ENCODE measurements at places on chromosomes 13 and 19.

DNA sequence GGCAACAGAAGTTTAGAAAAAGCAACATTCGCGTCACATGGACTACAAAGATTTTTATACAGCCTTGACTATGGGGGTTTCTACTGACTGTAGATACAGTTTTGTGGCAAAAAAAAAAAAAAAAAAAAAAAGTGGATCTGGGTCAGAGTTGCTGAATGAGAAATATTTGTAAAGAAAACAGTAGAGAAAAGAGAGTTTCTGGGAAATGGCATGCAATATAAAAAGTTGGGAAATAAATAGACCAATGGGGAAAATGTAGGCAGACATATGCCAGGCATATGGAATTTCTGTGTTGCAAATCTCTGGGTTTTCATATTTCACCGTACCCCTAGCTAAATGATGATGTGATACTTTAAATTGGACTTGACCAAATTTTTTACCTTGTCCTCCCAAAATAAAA lies 315.3 kb downstream of the EFNB2 start:
- no peak for DNase-seq

- no peak for DNase-seq
Observed at GRCh38 chr19:1647501-1648458, 4.6 kb downstream of the TCF3 start.

- DNase-seq: no peak
Observed at GRCh38 chr13:79724348-79725103, 243.6 kb downstream of the NDFIP2 start.

DNA sequence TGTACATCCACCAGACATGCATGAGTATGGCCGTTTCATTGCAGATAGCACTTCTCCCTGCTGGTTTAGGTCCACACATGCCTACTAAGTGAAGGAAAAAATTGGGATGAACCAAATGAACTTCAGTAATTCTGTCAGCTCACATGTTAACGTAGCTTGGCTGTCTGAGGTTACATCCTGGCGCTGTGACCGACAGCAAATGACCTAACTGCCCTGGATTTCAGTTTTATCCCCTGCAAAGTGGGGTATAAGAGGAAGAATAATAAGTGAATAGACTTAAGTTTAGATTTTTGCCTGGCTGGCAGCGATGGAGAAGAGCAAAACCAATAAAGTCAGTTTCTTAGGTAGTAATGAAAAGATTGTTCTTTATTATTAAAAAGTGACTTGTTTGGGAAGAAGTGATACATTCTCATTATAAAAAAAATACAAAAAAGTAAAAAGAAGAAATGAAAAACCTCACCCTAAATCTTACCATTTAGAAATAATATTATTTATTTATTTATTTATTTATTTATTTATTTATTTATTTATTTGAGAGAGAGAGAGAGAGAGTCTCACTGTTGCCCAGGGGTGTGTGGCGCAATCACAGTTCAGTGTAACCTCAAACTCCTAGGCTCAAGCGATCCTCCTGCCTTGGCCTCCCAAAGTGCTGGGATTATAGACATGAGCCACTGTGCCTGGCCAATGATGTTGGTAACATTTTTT lies 4.2 kb upstream of the RNF113B start:
- no peak for DNase-seq

- DNase-seq: peak; percentile 36
Observed at GRCh38 chr19:15452111-15453047, 2.6 kb upstream of the WIZ start.

GRCh38 chr19:45575216-45575615 lies 9.4 kb downstream of the OPA3 start:
- DNase-seq: no peak

DNA sequence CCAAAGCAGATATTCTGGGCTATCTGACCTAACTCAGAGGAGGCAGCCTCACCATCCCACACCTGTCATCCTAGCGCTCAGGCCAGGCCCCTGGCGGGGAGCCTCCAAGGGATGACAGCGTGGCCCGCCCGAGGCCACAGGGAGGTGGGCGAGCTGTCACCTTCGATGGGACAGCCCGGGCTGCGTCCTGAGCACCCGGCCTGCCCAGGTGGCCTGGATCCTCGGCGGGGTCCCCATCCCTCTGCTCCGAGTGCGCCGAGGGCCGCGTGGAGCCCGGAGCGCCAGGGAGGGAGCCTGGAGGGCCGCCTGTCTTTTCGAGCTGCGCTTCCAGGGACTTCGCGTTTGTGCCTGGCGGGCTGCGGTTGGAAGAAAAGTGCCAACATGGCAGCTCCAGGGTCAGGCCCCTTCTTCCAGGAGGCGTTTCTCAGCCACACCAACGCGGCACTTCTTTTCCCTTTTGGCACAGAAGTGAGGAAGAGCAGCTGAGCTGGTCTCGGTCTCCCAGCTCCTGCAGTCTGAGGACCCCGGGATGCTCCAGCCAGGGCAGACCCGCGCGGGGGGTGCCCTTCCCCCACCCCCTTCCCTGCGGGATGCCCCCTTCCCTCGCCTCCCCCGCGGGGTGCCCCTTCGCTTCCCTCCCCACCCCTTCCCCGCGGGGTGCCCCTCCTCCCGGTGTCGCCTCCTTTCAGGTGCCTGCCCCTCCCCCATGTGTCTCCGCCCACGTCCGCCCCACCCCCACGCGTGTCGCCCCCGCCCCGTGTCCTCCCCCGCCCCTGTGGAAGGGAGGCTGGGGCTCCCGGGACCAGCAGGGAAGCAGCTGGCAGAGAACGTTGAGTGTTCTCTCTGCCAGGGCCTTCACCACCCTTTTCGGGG lies 42.3 kb downstream of the GJA3 start:
- peak; percentile 41 for DNase-seq

- no peak for DNase-seq
Observed at GRCh38 chr13:101799196-101799595, 346.7 kb downstream of the ITGBL1 start.

- no peak for DNase-seq
Observed at GRCh38 chr13:107295416-107296140, 727.6 kb upstream of the ARGLU1 start.

DNA sequence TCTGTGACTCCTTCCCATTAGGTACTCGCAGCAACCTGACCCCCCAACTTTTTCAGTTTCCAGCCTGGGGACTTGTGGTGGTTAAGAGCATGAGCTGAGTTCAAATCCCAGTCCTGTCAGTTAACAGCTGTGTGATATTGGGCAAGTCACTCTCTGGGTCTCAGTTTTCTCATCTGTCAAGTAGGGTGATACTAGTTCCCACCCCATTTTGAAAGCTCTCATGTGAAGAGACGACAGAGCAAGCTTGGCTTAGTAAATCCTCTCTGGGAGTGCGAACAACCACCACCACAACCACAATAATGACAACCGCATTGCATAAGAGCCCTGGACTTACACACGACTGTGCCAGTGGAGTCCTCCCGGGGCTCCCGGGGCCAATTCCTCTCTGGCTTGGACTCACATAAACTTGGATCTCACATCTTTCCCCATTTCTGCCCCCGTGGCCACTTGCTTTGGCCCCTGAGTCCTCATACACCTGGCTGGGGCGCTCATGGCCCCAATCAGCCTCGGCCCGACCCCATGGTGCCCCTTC lies 454 bp downstream of the BLVRB start:
- DNase-seq: no peak

DNA sequence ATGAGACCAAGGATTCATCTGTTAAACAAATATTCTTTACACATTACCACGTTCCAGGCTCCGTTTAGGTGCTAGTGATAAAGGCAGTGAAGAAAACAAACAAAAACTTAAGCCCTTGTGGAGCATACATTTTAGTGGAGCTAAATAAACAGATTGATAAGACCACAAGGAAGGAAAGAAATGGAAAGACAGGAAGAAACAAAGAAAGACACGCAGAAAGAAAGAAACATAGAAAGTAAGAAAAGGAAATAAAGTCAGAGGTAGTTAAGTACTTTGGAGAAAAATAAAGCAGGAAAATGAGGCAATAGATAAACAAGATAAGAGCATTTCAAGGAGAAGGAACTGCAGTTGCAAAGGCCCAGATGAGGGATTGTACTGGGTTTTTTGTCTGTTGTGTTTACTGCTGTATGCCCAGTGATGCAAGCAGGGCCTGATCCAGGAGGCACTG lies 998 bp downstream of the NFKBIB start:
- no peak for DNase-seq

DNA sequence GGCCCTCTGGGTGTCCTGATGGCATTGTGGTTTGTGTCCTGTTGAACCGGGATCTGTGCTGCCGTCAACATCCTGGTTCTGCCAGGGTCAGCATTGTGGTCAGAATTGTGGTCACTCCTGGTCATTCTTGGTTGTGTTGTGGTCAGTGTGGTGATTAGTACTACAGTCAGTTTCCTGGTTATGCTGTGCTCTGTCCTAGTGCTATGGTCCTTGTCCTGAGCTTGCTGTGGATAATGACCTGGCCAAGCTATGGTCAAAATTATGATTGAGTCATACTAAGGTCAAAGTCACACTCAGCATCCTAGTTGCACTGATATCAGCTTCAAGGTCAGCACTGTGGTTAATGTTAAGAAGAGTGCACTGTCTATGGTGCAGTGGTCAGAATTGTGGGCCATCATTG lies 4.5 kb upstream of the OLFM2 start:
- no peak for DNase-seq

DNA sequence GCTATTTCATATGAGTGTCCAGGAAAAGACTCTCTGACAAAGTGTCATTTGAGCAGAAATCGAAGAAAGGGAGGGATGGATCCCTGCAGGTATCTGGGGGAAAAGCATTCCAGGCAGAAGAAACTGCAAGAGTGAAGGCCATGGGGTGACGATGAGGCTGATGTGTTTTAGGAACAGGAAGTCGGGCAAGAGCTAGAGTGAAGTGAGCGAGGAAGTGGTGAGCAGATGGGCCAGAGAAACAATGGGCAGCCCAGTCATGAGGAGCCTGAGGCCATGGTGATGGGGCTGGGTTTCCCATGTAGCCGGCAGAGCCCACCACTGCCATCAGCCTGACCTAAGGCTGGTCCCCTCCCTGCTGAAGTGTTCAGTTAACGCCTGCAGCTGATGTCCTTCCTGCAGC lies 150.2 kb downstream of the TNFSF13B start:
- DNase-seq: no peak

GRCh38 chr19:12015015-12015752 lies 20.3 kb downstream of the ZNF433 start:
- no peak for DNase-seq

- no peak for DNase-seq
Observed at GRCh38 chr19:14368011-14368513, 13.2 kb upstream of the ADGRE5 start.

GRCh38 chr19:45110851-45111266 lies 17.9 kb downstream of the PPP1R37 start:
- no peak for DNase-seq

- peak; percentile 74 for DNase-seq
Observed at GRCh38 chr19:45640849-45641273, 1.7 kb upstream of the EML2 start.

- no peak for DNase-seq
Observed at GRCh38 chr13:109476001-109476400, 310.4 kb downstream of the IRS2 start.

DNA sequence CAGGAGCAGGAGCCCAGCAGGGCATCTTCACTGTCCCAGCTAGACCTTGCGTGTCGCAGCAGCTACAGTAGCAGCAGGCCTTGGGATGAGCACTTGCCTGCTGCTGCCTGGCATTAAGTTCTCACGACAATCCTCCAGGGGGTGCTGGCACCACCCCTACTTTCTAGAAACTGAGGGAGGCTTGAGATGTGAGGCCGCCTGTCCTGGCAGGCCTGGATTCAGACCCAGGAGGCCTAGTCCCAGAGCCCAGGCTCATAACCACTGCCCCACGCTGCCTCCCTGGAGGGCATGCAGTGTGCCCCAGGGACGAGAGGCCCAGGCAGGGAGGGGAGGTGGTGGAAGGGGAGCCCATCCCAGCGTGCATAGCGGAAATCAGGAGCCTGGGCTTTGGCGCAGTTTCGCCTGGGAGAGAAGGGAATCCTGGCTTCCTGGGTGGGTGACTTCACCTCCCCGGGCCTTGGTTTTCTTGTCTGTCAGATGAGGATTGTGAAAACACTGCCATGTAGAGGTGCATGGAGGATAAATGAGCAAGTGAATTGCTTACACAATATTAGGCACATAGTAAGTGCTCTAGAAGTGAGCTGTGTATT lies 26.1 kb downstream of the PPP5C start:
- no peak for DNase-seq

DNA sequence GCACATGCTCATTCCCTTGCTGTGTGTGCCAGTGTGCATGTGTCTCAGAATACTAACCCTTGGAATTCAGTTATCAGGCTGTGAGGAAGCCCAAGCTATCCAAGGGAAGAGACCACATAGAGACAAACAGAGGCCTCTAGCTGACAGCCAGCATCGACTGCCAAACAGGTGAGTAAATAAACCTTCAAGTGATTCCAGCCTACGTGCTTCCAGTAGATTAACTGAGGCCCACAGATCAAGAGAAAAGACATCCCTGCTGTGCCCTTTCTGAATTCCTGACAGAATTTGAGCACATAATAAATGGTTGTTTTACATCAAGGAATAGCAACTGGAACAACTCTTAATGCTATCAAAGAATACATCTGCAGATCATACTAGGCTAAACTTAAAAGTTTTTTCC lies 17.5 kb downstream of the ZC3H13 start:
- no peak for DNase-seq

- no peak for DNase-seq
Observed at GRCh38 chr19:20164456-20164855, 2.6 kb upstream of the ZNF486 start.

DNA sequence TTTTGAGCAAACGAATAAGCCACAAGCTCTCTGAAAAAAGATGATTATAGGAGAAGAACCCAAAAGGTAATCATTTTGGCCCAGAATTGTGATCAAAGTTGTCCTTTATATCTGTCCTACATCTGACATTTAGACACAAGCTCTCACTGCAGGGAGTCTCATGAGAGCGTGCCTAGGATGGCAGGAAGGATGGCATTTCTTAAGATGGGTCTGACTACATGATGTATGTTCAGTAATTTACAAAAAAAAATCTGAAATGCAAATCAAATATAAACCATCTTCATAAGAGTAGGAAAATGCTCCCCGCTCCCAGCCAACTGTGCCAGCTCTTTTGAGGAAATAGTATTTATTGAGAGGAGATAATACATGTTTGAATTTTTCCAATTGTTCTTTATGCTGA lies 81.0 kb upstream of the MBNL2 start:
- no peak for DNase-seq

GRCh38 chr13:93529961-93530360 lies 303.4 kb downstream of the GPC6 start:
- DNase-seq: no peak

DNA sequence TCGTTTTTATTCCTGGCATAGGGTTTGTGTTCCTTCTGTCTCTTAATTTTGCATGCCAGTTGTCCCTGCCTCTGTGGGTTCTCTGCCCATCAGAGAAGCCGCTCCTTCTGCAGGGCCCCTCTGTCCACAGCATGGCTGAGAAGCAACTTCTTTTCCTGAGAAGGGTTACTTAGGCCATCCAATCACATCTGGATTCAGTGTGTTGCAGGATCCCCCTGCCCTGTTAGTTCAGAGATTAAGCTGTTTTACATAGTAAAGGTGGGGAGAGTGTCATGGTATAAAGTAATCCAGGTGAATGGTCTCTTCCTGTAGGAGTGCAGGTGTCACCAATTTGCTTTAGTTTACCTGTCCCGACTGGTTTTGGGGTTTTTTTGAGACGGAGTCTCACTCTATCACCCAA lies 22.9 kb upstream of the GARRE1 start:
- no peak for DNase-seq

GRCh38 chr19:12544401-12544876 lies 6.8 kb downstream of the ZNF564 start:
- no peak for DNase-seq

Measured in stimulated activated CD4-positive, alpha-beta T cell treated with anti-CD3 and anti-CD28 coated beads, Interleukin-15, amount 100 ng/mL, for 24 hours (primary cell).